NAMALWA (cell line): ENCODE measurements at places on chromosomes 13 and 19.

DNA sequence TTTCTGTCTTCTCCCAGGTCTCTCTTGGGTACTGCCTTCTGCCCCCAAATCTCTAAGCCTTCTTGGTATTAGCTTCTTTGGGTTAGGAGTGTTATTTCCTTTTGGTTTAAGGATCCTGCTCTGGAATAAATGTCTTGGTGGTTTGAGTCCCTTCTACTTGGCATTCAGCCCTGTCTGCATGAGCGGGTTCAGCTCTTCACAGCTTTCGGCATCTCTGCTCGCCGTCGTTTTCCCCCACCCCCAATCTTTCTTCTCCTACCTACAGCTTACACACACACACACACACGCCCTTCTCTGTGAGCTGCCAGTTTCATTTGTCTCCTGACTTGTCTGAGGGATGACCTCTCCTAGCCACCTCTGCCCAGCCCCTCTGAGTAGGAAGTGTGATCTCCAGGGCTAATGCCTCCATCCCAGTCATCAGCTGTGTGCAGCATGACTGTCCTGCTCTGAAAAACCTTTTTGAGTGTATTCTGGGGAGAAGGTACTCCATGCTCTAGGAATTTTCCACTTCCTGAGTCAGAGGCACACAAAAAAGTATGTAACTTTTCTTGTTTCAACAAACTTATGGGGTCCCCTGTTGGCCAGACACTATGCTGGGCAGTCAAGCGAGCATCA lies 4.7 kb downstream of the CNOT3 start:
- DNase-seq: no peak

DNA sequence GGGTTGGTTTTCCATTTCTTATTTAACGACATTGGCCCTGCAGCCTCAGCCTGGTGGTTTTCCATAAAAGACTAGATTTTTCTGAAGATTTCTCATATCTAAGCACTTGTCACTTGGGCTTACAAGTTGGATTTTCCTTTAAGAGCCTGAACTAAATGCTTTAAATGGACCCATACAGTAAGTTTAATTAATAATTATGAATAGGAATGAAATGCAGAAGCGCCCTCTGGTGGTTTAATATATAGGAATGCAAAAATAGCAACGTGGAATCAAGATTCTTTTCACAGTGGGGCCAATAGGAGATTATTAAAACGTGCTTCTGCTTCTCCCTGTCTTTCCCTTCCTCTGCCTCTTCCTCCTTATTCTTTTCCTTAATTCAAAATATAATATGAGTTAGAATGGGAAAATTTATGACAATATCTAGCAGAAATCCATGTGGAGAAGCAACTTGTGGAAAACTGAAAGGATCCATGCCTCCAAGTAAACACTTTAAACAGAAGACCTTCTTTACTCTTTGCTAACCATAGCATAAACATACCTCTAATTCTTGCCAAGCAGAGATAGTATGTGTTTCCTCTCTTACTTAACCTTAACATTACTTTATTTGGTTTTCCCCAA lies 324.0 kb downstream of the GPC5 start:
- peak; percentile 76 for DNase-seq

- DNase-seq: no peak
These were observed 41.4 kb downstream of the ZNF333 start for GRCh38 chr19:14731200-14731599.

- DNase-seq: no peak
These were observed 373.5 kb downstream of the KCTD12 start for GRCh38 chr13:76512721-76513145.

DNA sequence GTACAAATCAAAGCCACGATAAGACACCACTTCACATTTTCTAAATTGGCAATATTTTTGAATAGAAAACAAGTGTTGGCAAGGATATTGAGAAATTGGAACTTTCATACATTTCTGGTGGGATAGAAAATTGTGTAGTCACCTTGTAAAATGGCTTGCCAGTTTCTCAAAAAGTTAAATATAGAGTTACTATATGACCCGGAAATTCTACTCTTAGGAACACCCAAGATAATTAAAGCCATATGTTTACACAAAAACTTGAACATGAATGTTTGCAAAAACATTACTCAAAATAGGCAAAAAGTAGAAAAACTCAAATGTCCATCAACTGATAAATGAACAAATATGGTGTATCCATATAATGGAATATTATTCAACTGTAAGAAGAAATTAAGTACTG lies 552.5 kb downstream of the TBC1D4 start:
- DNase-seq: no peak

GRCh38 chr13:94305033-94305432 lies 174.4 kb downstream of the DCT start:
- no peak for DNase-seq

DNA sequence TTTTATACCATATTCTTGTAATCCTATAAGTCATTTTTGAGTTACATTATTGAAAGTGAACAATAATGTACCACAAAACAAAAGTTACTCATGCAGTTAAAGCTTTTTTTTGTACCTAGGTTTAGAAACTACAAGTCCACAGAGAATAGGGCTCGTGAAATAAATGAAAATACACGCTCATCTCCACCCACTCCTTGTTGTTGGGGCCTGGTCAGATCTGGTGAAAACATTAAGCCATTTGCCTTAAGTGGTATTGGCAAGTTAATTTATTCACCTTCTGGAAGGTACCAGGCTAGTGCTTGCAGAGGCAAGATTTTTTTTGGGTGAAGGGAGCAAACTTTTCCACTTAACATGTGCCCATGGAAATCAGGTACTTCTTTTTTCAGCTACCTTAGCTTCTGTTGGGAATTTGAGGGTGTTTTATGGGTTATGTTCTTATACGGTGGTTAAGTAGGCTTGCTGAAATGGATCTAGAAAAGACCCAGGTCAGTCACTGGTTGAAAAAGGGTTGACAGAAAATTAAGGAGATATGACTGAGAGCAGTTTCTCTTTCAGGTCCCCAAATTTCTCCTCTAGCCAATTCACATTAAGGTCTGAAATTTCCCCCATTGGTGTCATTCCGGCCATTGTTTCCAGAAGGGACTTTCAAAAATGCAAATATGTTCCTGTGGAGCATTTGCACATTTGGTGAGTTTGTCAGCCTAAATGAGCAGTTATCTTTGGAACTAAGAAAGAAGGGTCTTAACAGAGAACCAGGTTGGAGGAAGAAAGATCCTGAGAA lies 143.3 kb downstream of the KCNRG start:
- DNase-seq: no peak

DNA sequence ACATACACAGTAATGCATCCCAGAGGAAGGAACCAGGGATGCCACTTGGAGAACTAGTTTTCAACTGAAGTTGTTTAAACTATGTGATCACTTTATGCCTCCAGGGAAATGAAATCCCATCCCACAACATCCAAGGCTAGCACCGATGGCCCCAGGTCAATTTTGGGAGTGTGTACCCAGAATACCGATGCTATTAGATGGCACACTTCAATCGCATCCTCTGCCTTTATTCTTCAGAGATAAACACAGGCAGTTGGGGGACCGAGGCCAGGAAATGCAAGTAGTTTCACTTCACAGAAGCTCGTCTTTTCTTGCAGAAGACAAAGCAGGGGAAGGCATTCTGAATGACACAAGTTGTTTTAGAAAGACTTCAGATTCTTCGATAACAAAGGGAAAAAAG lies 13.8 kb downstream of the STK24 start:
- peak; percentile 59 for DNase-seq

GRCh38 chr13:53191091-53191490 lies 162.5 kb downstream of the OLFM4 start:
- DNase-seq: no peak

GRCh38 chr13:30927595-30927994 lies 4.9 kb upstream of the TEX26 start:
- DNase-seq: no peak

DNA sequence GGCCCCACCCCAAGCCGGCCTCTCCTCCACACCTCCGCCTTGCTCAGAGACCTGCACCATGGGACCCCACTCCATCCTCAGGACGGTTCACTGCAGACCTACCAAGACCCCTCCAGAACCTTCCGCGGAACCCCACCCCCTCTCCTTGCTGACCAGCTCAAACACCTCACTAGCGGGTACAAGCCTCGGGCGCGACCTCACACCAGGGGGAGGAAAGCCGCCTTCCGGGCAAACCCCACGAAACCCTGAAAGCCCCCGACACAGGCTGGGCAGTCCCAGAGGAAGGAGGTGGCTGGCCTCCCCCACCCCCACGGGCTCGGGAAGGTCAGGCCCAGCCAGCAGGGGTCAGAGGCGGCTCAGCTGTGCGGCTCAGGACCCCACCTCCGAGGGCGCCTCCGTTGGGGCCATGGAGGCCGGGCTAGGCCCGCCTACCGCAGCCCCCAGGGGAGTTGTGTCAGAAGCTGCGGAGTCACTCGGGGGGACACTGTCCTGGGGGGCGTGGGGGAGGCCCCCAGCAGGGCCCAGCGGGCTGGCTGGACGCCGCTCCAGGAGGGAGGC lies 9.8 kb downstream of the GRIN3B start:
- no peak for DNase-seq

GRCh38 chr13:48783181-48783630 lies 129.5 kb downstream of the CYSLTR2 start:
- peak; percentile 74 for DNase-seq

DNA sequence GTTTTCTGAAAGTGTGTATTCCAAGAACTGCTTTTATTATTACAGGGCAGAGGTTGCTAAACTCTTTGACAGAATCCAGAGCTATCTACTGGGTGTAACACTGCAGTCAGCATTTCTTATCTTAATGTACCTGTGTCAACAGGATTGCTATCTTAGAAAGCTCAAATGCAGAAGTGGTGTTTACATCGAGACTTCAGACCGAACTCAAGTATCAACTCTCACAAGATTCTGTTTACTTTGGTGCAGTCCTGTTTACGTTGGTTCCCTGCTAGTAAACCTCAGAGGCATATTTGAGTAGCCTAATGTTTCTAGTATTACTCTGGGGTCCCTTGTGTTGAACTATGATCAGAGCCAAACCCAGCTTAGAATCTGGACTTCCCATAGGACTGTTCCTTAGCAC lies 20.5 kb downstream of the SLC15A1 start:
- DNase-seq: no peak

- DNase-seq: no peak
These were observed 142.5 kb downstream of the LACC1 start for GRCh38 chr13:44022196-44022595.
